HS-5 (cell line): ENCODE measurements at places on chromosomes 7 and 10.
A peak's percentile ranks its signal among the peaks of the same experiment; 100 is the strongest.

DNA sequence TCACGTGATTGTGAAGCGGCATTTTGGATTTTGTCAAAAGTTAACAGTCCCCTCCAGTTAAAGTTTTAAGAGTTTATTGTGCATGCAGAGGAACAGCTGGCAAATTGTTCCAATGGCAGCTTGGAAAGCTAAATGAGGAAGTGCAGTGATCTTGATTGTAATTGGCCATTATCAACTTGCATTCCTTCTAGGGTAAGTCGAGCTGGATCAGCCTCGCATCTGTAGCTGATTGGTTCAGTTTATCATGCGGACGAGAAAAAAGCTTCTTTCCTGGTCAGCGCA, 566 bp downstream of the ZNF789 start:
- DNase-seq, result peak; percentile 13

DNA sequence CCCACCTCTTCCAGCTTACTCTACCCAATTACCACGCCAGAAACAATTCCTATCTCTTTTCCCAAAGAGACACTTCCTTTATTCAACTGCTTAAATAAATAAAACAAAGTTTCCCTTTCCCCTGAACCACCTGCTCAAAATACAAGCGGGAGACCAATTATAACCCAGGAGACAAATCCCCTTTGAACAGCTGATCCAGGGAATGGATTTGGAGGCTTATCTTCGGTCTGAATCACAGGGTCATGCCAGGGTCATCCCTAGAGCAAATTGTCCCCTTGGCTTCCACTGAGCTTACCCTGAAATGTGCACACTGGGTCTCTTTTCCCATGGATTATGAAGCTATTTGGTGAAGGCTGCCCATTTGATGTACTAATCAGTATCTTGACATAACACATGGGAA, 99.9 kb upstream of the JAZF1 start:
- DNase-seq, result no peak

DNA sequence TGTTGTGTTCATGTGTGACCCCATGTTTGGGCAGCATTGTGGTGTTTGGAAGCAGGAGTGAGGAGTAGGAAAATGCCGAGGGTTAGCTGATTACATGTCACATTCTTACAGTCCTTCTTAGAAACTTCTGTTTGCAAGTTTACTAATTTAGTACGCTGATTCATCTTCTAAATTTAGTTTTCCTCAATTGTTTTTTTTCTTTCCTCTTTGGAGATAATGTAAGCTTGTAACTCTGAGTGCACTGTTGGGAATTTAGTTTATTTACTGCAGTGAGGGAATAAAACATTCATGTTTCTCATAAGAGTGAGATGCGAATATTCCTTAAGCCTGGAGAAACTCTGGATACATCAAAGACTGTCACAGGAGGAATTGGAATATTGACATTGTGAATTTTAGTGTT, 135.0 kb downstream of the NT5C2 start:
- DNase-seq, result no peak

DNA sequence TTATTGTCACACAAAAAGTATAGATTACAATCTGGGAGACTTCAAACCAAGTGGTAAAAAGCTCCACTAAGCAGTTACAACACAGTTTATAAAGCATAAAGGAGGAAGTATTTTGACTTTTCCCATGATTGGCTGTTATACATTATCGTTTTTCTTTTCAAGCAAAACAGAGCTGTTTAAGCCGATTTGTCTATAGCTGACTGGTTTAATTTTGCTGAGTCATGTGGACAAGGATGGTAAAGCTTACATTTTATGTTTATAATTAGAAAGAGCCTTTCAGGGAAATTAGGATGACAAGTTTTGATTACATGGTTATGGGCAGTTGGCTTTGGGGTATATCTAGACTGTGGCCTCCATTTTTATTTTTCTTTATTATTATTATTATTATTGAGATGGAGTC, 152.5 kb upstream of the STK17A start:
- no peak for DNase-seq

- peak; percentile 85 for DNase-seq
Measured at GRCh38 chr10:66747451-66747850, 178.4 kb upstream of the LRRTM3 start.

DNA sequence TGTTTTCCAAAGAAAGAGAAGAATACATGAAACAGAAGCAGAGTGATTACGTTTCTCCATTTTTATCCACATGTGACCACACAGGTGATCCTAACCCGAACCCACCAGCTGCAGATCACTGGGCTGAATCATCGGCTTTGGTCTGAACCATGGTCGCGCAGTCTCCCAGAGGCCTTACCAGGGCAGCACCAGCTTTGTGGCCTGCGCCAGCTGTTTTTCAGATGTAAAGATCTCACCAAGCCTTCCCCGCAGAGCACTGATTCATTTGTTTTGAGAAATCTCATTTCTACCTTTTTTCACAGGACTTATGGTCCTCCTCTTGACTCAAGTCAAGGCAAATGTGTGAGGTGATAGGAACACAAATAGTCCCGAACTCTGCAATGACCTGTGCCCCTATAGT, 207.0 kb upstream of the PPP2R2D start:
- DNase-seq, result no peak

GRCh38 chr10:8403711-8404371, 349.4 kb downstream of the GATA3 start:
- DNase-seq, result no peak

DNA sequence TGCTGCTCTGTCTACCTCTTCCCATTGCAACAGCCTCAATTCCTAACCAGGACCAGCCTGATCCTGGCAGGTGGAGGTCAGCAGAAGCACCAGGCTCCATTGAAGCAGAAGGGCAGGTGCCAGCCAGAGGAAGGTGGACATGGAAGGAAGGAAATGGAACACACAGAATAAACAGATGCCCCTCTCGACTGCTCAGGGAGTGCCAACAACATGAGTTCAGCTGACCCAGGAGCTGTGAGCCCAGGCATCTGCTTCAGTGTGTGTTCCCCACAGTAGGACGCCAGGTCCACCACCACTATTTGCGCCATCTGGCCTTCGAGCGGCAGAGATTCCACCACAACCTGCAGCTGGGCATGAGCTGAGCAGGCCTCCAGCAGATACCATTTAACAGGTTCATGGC, 56.7 kb downstream of the GPAM start:
- no peak for DNase-seq

- DNase-seq, result no peak
Measured at GRCh38 chr10:118800920-118801319, 46.1 kb upstream of the CACUL1 start.

DNA sequence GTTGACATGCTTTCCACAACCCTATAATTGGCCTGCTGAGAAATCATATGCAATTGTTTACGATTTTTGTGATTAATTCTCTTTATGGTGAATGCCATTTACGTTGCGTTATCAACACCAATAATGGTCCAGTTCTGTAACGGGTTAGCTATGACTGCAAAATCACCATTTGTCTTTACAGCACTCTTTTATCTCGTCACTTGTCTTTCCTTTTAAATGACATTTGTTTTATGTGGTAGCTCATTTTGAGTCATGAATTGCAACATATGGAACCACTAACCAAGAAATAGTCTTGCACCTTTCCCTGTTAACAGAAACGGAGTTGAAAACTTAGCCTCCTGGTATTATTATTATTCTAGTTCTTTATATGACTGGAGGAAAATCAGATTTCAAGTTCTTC, 3.1 kb upstream of the KIAA1217 start:
- DNase-seq, result no peak

- DNase-seq, result no peak
Measured at GRCh38 chr7:116957874-116958273, 4.6 kb downstream of the ST7 start.

DNA sequence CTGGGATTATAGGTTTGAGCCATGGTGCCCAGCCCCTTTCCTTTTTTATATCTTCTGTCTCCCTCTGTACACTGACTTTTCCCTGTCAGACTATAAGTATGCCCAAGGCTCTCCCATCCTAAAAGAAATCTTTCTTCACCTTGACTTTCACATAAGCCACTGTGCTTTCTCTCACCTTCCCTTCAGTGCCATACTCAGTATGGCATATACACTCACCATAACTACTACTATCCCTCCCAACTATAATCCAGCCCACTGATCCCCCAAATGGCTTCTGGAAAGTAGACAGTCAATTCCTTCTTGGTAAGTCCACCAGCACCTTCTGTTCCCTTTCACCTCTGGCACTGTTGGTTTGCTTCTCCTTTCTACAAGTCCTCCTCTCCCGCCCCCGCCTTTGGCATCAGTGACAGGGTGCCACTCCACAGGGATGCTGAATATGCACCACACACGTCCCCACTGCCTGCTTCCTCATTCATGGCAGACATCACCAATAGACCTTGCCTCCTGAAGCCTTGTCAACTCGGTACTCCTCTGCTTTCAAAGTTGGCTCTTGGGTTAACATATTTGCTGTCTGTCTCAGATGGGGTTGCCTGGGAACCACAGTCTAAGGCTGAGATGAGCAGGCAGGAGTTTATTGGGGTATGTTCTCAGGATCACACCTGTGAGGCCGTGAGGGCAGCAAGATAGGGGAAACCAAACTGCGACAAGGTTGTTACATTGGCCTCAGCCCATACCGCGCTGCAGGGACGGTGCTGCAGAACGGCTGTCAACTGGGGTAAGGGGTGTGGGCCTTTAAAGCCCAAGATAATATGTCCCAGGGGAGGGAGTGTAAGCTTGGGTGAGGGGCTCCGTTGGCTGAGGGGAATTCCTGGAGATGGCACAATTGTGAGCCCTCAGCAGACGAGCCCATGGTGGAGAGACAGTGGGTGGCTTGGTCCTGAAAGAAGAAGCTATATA, 7.2 kb upstream of the PSAP start:
- no peak for DNase-seq

DNA sequence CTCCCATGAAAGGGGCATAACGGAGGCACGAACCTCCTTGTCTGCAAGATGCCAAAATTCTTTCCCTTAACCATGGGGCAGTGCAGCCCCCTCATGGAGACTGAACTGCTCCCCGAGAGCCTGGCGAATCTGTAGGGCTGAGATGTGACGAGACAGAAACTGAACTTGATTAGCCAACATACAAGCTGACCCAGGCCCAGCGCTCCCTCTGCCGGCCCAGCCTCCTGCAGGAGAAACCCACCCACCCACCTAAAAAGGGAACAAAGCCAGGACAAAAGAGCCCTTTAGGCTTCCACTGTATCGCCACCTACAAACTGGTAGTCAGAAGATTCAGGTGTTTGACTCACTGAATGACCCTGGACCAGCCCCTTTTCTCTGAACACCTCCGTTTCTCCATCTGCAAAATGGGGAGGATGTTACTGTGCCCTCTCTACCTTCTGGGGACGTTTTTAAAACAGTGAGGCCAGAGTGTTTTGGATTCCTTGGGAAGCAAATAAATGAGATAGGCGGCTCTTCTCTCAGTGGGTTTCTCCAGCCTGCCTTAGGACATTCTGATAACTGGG, 58.4 kb downstream of the C10orf105 start:
- DNase-seq, result no peak

DNA sequence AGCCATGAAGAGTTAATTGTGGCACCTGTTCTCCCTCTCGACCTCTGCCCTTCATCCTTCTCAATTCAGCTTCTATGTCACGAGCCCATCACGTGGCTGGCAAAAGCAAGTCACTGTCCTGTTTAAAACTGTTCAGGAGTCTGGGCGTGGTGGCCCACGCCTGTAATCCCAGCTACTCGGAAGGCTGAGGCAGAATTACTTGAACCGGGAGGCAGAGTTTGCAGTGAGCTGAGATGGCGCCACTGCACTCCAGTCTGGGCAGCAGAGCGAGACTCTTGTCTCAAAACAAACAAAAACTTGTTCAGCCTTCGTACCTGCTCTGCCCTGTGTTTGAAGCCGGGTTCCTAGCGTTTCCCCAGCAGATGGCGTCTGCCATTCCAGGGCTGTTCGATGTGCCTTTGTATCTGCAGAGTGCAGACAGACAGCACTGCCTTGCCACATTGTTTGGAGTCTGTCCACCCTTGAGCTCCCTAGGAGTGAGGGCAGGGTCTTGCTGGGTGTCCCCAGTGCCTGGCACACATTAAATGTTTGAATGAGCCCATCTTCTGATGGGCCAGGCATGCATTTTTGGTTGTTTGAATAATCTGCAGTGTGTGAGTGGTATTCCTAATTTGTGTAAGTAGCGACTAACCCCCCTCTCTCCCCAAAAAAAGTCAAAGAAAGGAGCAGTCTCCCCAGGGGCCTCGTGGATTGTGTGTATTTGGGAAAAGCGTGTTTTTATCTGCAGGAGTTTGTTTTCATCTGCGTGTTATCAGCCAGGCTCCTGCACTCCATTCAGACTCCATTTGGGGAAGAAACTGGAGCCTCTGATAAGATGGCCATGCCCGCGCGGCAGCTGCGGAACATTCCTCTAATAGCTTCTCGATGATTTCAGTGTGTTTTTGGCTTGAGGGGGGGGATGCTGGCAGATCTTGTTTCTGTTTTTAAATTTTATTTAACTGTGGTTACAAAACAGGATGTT, 61.2 kb downstream of the DNAJB6 start:
- no peak for DNase-seq

- no peak for DNase-seq
Measured at GRCh38 chr7:856444-857095, 19.8 kb upstream of the GET4 start.

DNA sequence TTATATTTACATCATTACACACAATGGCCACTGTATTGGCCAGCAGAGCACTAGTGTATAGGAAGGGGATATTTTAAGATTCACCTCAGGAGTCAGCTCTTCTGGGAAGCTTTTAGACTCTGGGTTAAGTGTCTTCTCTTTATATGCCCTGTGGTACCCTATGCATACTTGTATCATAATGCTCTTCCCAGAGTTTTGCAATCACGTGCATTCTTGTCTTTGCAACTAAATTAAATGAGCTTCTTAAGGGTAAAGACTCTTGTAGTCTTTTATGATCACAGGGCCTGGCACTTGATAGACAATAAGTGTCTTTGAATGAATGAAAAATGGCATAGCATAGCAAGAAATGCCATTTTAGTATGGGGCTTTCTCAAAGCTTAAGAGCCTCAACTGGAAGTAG, 35.4 kb upstream of the ARMS2 start:
- DNase-seq, result no peak

GRCh38 chr7:121204537-121204936, 124.3 kb upstream of the WNT16 start:
- DNase-seq, result no peak

- DNase-seq, result no peak
Measured at GRCh38 chr7:137886746-137887145, 40.0 kb upstream of the DGKI start.

DNA sequence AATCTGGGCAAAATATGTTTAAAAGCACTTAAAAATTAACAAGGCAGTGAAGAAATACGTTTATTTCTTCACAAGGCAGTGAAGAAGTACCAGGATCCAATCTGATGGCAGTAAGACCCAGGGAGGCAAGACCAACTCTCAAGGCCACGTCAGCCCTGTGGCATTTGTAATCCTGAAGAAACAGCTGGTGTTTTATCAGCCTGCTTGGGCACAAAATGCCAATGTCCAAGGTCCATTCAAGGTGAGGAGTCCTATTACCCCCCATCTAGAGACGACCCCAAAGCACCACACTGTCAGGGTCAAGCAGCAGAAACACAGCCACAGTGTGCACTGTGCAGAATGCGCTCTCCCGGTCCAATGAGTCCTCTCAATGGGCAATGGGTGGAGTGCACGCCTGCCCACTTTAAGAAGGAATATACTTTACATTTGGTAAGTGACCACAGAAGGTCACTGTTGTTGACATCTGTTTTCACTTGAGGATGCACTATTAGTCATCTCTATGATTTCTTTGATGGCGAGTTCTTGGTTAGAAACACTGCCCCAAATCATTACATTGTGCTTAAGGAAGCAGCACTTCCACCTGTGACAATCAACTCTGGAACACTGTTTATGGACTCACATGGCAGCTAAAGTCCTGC, 12.8 kb downstream of the CPXM2 start:
- DNase-seq, result peak; percentile 75
